ENCODE measurements at places on chromosomes 7 and 10.

- DNase-seq, result no peak
Observed at GRCh38 chr7:5594616-5595544, 171.2 kb upstream of the TNRC18 start.

DNA sequence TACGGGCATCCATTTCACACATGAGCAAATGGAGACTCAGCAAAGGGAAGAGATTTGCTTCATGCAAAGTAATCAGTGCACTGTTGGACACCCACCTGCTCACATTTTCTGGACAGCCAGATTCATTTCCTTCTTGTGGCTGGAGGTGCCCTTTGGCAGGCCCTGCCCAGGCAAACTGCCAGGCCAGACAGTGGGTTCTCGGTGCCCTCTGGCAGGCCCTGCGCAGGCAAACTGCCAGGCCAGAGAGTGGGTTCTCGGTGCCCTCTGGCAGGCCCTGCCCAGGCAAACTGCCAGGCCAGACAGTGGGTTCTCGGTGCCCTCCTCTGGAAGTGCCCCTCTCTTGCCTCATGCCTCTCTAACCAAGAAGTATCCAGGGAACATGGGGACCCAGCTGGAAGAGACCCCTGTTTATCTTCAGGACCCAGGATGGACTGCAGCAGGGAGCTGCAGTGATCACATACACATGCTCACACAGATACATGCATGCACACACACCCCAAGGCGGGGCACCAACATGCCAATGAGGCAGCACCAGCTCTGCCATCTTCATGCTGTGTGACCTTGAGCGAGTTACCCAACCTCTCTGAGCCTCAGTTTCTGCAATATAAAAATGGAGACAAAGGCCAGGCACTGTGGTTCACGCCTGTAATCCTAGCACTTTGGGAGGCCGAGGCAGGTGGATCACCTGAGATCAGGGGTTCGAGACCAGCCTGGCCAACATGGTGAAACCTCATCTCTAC is 67.1 kb downstream of the OAT start:
- DNase-seq, result no peak

- DNase-seq, result no peak
Observed at GRCh38 chr7:47666164-47666862, 84.4 kb upstream of the TNS3 start.

- DNase-seq, result no peak
Observed at GRCh38 chr10:110576220-110576619, 8.7 kb downstream of the SMC3 start.

- DNase-seq, result no peak
Observed at GRCh38 chr10:30811276-30812017, 181.9 kb upstream of the LYZL2 start.

- no peak for DNase-seq
Observed at GRCh38 chr7:47654672-47655298, 72.9 kb upstream of the TNS3 start.

GRCh38 chr10:132848951-132849545 is 63.1 kb upstream of the NKX6-2 start:
- DNase-seq, result no peak

DNA sequence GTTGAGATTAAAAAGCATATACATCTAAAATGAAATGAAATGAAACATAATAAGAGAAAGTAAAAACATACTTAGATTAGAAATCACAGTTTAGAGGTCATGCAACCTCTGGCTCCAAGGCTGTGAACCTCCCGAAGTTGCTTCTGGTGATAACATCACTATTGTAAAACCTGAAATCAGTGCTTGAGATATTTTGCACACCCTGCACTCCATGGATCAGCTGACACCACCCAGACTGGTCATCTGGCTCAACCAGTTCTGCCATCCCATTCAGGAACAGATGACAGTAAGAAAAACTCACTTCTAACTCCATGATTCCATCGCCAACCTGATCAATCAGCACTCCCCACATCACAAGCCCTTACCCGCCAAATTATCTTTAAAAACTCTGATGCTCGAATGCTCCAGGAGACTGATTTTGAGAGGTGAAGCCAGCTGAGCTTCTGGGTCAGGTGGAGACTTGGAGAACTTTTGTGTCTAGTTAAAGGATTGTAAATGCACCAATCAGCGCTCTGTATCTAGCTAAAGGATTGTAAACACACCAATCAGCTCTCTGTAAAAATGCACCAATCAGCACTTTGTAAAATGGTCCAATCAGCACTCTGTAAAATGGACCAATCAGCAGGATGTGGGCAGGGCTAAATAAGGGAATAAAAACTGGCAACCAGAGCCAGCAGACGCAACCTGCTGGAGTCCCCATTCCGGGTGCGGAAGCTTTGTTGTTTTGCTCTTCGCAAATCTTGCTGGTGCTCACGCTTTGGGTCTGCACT is 162.6 kb upstream of the MAGI2 start:
- DNase-seq, result no peak

DNA sequence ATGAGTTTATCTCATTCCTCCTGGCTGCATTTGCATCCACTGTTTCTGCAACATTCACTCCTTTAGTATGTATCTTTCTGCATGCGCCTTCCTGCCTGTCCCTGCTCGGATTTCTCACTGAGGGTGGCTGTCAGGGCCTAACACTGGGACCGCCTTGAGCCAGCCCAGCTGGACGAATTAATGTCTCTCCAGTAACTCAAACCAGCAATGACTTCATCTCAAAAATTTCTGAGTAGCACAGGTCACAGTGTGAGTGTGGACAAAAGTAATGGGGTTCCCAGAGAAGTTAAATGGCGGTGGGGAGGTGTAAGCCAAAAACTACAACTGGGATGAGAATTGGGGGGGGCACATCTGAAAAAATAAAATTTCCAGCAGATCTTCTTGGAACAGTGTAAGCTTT is 444.0 kb upstream of the MGMT start:
- DNase-seq, result no peak

GRCh38 chr7:114979388-114979787 is 57.5 kb downstream of the MDFIC start:
- no peak for DNase-seq

GRCh38 chr7:71408271-71408670 is 276.3 kb downstream of the GALNT17 start:
- no peak for DNase-seq

DNA sequence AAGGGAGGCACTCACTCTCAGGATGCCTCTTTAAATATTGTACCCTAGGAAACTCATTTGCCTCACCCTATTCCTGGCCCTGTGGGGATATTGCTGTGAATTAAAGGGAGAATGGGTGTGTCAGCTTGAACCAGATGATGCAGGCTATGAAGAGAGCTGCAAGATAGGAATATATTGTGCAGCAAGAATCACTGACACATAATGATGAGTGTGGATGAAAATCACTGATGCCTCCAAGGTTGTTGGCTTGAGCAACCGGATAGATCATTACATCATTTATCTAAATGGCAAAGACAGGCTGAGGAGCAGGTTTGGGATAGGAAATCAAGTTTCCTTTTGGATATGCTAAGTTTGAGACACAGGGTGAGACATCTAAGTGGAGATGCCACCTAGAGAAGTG is 6.2 kb downstream of the SLC26A4 start:
- DNase-seq, result no peak

- DNase-seq, result no peak
Observed at GRCh38 chr7:156650042-156650441, 9.5 kb downstream of the RNF32 start.

DNA sequence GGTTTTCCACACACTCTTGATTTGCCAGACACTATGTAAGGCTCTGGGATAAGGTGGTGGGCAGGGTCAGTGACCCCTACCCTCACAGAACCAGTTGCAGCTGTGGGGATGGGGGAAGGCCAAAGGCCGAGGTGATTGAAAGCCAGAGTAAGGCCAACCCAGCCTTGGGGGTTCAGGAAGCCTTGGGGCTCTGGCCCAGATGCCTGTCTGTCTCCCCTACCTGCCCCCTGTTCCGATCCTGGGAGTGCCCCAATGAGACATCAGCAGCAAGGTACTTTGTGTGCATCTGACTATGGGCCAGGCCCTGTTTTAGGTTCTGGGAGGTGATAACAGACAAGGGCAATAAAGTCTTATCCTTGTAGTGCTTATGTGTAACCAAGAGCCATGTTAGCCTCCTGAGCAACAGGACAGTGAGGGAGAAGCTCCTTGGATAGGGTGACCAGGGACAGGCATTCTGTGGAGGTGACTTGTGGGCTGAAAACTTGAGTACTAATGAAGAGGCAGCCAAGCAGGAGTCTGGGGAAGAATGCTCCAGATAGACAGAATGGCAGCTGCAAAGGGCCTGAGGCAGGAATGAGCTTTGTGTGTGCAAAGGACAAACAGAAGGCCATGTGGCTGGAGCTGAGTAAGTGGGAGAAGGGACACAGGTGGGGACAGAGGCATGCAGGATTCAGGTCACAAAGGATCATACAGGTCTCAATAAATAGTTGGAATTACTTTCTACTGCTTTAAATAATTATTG is 35.4 kb downstream of the TSPAN14 start:
- no peak for DNase-seq

GRCh38 chr7:23332910-23333612 is 33.9 kb downstream of the MALSU1 start:
- DNase-seq, result no peak

GRCh38 chr7:27424749-27425148 is 182.1 kb downstream of the EVX1 start:
- no peak for DNase-seq

Measured in stimulated activated CD8-positive, alpha-beta memory T cell treated with anti-CD3 and anti-CD28 coated beads, Interleukin-2, amount 100 ng/mL, for 1 hour (primary cell).